ENCODE measurements at places on chromosomes 12 and 14.

GRCh38 chr12:79637093-79637492 is 53.7 kb downstream of the PAWR start:
- no peak for DNase-seq

- peak; percentile 93 for DNase-seq
Observed at GRCh38 chr12:108691998-108692808, 39.1 kb downstream of the CORO1C start.

DNA sequence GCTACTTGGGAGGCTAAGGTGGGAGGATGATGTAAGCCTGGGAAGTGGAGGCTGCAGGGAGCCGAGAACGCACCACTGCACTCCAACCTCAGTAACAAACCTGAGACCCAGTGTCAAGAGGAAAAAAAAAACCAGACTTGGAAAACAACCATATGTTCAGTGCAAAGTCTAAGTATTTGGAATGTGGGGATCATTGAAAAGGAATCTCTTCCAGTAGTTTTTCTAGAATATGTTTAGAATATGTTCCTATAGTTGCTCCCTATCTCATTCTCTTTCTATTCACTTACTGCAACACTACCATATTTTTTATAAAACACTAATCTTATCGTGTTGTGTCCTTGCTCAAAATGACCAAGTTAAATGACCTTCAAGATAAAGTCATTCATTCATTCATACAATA is 423.5 kb upstream of the SOX5 start:
- no peak for DNase-seq

DNA sequence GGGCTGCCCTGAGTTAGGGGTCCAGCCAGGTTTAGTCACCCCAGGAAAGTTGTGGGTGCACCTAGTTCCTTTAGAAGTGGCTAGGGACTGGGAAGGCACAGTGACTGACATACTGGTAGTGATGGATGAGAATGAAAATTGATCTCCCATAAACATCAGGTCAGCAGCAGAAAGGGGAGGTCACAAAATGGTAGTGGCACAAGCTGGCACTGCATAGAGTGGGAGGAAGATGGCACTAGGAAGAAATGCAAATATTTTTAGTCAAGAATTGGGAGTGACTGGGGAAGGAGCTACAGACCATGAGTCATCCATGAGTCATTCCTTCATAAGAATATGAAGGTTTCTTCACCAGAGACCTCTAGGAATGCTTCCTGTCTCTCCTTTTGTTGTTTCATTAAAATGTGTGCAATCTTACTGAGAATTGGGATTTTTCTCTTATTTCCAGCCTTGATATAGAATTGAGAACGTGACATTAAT is 198.3 kb upstream of the AMIGO2 start:
- DNase-seq, result no peak

DNA sequence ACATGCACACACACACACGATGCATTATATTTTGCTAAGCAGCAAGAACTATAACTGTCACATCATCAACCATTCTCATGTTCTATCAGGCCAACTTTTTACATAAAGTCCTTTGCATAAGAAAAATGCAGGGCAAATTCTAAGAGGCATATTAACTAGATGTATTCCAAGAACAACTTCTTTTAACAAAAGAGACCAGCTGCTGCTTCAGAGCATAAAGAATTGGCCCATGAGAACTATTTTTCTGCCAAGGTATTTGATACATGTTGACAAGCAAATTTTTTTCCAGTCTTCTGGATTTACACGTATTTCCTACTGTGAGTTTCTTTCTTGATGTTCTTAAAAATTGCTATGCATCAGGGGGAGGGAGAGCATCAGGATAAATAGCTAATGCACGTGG is 27.2 kb downstream of the GLT8D2 start:
- DNase-seq, result no peak

GRCh38 chr12:110966081-110966760 is 45.8 kb upstream of the MYL2 start:
- no peak for DNase-seq

DNA sequence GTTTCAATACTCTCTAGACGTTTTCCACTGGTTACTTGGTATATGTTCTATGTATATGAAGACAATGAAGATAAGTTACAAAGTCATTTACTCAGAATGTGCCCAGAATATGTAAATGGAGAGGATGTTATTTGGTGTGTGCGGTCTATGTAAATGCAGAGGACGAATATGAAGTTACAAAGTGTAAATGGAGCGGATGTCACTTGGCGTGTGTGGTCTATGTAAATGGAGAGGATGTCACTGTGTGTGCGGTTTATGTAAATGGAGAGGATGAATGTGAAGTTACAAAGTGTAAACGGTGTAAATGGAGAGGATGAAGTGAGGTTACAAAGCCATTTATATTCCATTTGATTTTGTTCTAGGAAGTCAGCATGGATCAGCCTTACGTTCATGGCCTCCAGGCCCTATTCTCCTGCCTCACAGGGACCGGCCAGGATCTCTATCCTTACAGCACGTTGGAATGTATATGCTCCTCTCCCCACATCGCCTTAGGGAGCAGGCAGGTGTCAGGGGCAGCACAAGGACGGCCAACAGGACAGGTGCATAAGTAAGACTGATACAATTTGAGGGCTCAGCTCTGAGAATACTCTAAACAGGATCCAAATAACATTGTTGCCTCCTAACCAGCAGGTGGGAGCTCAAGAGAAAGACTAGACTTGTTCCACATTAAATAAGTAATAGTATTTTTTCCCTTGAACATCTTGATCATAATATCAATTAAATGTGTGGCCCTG is 42.4 kb downstream of the GLRX5 start:
- DNase-seq, result no peak

GRCh38 chr14:60165547-60165876 is 314 bp upstream of the DHRS7 start:
- DNase-seq, result no peak

GRCh38 chr14:42848652-42849051 is 1242.0 kb downstream of the LRFN5 start:
- DNase-seq, result no peak

GRCh38 chr12:45575823-45576475 is 153.6 kb upstream of the ARID2 start:
- DNase-seq, result no peak
